Mesangial cell (primary cell): ENCODE measurements at places on chromosomes 4 and X. TPM values are rescaled to one million over a fixed set of nuclear protein-coding genes. Genes with fewer than 3 reads are reported as not detected.

The DKK2 gene
- 0.76 and 0.98 TPM in 2 replicates for total RNA-seq

The PRIMPOL gene
- total RNA-seq: 5.8 and 7.5 TPM in 2 replicates

The SRPK3 gene
- 1.9 TPM in 1 of 2 replicates, not detected in the other for total RNA-seq

The KCNE5 gene
- 0.13 TPM in 1 of 2 replicates, not detected in the other for total RNA-seq
